T-helper 17 cell (primary cell): ENCODE measurements at places on chromosomes 5 and 9.
A peak's percentile ranks its signal among the peaks of the same experiment; 100 is the strongest.

DNA sequence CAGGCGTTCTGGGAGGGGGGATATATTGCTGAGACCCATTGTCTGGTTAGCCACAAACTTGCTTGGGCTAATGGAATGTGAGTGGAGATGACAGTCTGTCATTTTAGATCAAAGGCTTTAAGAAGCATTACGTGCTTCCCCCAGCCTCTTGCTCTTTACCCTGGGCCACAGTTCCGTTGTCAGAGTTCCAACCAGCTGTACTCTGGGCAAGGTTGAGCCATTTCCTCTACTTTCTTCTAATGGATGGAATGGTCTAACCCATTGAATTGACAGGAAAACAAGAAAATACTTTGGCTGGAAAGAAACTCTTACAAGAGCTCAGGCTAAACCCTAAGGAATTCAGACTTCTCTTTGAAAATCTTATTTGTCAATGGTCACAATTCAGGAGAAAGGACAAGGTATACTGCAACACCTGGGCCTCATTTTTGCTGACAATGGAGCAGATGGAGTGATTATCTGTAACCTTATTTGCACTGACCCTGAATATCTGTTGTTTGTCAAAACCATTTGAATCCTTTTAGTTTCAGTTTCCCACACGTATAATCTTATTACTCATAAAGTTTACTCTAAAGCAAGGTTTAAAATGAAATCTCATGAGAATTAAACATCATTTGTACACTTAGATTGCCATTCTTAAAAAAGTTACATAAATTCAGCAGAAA, 231.4 kb downstream of the PDE4D start:
- H3K27ac ChIP-seq = no peak overlapping the region
- no peak for DNase-seq
- H3K36me3 ChIP-seq = no peaks in the 10 kb centered on the region
- peaks cover 6% of the 10 kb centered on the region for H3K4me1 ChIP-seq
- no peaks in the 10 kb centered on the region for H3K27me3 ChIP-seq

GRCh38 chr5:150106674-150107426, 20.5 kb upstream of the CSF1R start:
- H3K27me3 ChIP-seq = peaks cover 24% of the 10 kb centered on the region
- H3K27ac ChIP-seq = peak overlapping the region; percentile 60
- peaks cover 6% of the 10 kb centered on the region for H3K4me1 ChIP-seq
- H3K36me3 ChIP-seq = peaks cover 2% of the 10 kb centered on the region

- no peaks in the 10 kb centered on the region for H3K36me3 ChIP-seq
- no peak overlapping the region for H3K4me3 ChIP-seq
- H3K27ac ChIP-seq = no peak overlapping the region
These were observed 144.4 kb downstream of the NSG2 start for GRCh38 chr5:174189654-174190541.

DNA sequence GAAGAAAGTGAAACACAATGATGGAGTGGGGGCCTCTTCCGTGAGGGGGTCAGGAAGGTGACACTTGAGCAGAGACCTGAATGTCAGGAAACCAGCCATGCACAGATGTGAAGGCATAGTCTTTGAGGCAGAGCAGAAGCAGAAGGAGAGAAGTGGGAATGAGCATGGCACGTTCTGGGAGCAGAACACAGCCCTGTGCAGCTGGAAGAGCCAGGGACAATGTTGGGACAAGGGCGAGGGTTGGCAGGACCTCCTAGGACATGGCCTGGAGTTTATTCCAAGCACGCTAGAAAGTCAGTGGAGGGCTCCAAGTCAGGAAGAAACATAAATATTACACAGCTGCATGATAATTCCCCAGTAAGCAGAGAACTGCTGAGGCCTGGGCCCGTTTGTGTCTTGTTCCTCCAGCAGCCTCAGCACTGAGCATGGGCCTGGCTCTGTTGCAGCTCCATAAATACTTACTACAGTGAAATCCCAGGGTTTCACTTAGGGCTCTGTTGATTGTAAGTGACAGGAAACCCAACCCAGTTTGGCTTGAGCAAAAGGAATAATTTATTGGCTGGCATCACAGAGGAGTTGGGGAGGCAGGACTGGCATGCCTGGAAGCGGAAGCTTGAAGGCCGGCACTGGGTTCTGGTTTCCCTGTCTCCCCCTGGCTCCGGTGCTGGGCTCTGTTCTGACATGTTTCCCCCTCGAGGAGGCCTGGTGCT, 66.2 kb downstream of the MVB12B start:
- no peaks in the 10 kb centered on the region for H3K27me3 ChIP-seq
- peaks cover 5% of the 10 kb centered on the region for H3K36me3 ChIP-seq
- no peak overlapping the region for H3K4me3 ChIP-seq
- H3K4me1 ChIP-seq = peaks cover 17% of the 10 kb centered on the region
- no peak for DNase-seq

DNA sequence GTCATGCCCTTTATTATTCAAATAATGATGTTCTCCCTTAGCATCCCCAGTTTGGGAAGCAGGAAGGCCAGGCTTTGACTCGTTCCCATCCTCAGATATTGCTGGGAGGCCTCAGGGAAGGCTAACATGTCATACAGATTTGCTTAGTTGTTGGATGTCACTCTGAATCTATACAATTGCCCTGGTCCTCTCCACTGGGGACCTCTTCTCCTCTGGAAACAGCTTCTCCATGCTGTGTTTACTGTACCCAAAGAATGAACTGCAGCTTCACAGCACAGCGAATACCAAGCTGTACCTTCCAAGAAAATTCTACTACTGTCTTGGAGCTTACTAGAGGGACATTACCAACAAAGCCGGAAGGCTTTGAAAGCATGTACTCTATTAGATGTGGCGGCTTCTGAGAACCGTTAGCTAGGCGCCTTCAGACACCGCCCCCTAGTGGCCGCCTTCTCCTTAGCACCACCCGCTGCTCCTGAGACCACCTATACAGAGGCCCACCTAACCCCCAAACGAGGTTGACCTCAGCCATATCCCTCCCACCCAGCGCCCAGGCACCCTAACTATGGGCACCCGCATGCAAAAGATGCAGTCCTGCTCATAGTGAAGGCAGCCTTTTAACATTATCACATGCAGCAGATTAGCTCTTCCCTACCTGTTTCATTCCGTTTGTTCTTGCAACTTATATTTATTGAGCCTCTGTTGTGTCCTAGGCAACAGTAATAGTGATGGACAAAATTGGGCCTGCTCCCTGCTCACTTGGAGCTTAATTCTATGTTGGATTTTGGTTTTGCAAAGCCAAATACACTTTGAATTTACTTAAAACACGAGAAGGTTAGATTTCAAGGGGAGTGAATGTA, 34.9 kb upstream of the FOXI1 start:
- no peak overlapping the region for H3K4me3 ChIP-seq
- no peaks in the 10 kb centered on the region for H3K27me3 ChIP-seq
- no peak for DNase-seq
- peaks cover 30% of the 10 kb centered on the region for H3K36me3 ChIP-seq
- peak overlapping the region; percentile 10 for H3K27ac ChIP-seq
- no peaks in the 10 kb centered on the region for H3K4me1 ChIP-seq

DNA sequence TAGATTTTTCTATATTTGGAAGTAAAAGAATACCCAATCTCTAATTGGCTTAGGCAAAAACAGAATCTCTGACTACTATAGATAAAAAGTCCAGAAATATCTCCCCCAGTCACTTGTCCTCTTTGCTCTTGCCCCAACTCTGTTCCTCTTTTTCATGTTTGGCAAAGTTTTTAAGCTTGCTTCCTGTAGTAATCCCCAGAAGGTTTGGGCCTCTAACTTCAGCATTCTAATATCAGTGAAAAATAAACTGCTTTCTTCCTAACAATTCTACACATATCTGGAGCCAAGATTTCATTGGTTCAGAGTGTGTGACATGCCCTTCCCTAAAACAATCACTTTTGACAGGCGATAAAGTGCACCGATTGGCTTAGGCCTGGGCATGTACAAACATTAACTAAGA, 1680.3 kb downstream of the MAT2B start:
- no peaks in the 10 kb centered on the region for H3K4me1 ChIP-seq
- no peak overlapping the region for H3K4me3 ChIP-seq
- DNase-seq = no peak
- no peaks in the 10 kb centered on the region for H3K27me3 ChIP-seq

GRCh38 chr9:72633966-72634365, 112.6 kb downstream of the TMC1 start:
- no peaks in the 10 kb centered on the region for H3K36me3 ChIP-seq
- no peak for DNase-seq
- no peak overlapping the region for H3K27ac ChIP-seq
- H3K27me3 ChIP-seq = no peaks in the 10 kb centered on the region
- H3K4me3 ChIP-seq = no peak overlapping the region

DNA sequence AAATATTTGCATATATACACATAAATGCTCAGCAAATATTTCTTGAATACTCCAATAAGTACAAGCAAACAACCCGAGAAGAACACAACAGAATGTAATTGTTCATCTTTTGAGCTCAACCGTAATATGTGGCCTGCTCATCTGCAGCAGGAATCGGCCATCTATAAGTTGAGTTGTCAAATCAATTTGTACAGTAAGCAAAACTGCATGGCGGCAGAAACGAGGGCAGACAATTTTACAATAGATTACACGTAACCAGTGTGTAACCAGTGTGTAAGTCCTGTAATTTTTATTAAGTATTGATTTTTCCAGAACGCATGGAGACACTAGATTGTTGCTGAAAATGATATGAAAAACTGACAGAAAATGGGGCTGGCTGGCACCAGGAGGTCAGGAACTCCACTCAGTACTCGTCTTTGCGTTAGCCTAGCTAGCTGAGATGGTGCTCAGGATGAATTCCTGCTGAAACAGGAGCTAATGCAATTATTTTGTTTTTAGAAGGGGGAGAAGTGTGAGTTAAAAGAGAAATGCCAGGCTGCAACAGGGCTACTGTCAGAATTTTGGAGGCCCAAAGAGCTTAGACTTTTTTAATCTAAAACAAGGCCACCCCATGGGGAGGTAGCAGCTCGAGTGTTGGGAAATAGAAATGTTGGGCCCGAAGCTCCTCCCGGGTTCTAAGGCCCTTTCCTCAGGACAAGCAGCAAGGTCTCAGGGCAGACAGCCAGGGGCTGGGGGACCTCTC, 682 bp downstream of the DHX29 start:
- no peaks in the 10 kb centered on the region for H3K27me3 ChIP-seq
- DNase-seq = no peak
- H3K36me3 ChIP-seq = peaks cover 2% of the 10 kb centered on the region
- no peak overlapping the region for H3K4me3 ChIP-seq
- no peak overlapping the region for H3K27ac ChIP-seq
- H3K4me1 ChIP-seq = peaks cover 15% of the 10 kb centered on the region

DNA sequence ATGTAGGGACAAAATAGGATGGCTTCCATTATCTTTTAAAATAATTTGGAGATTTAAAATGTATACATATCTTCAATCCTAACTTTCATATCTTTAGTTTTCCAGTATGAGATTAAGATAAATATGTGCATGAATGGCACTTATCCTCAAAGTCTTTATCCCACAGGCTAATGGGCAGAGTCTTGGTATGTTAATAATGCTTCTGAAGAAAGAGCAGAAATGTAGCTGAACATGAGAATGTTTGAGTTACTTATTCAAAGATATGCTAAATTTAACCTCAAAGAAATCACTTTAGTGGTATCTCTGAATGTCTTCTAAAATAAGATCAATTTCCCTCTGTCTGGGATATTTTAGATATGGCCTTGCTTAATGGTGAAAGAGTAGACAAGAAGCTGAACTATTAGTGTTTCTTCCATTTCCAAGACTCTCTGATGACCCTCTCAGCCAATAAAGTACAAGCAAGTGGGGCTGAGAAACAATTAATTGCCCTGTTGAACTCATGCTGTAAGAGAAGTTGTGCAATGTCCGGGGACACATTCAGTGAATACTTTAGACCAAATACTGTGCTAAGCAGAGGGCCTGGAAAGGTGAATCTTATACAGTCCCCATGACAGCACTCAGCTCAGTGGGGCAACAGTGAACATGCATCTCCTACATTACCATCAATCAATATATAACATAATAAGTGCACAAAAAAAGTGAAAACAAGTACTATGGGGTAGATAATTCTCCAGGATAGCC, 50.0 kb upstream of the ADAMTSL1 start:
- H3K4me3 ChIP-seq = no peak overlapping the region
- H3K4me1 ChIP-seq = no peaks in the 10 kb centered on the region
- no peaks in the 10 kb centered on the region for H3K36me3 ChIP-seq
- peaks cover 5% of the 10 kb centered on the region for H3K27me3 ChIP-seq
- no peak for DNase-seq
- H3K27ac ChIP-seq = no peak overlapping the region

GRCh38 chr9:122109035-122109813, 16.1 kb upstream of the TTLL11 start:
- H3K4me3 ChIP-seq = no peak overlapping the region
- no peaks in the 10 kb centered on the region for H3K36me3 ChIP-seq
- no peak overlapping the region for H3K27ac ChIP-seq
- DNase-seq = no peak
- H3K27me3 ChIP-seq = peaks cover 13% of the 10 kb centered on the region

GRCh38 chr9:130610862-130611707, 31.7 kb downstream of the FUBP3 start:
- peaks cover 3% of the 10 kb centered on the region for H3K36me3 ChIP-seq
- DNase-seq = no peak
- H3K27me3 ChIP-seq = no peaks in the 10 kb centered on the region
- peak overlapping the region; percentile 69 for H3K27ac ChIP-seq
